Inflammatory macrophage (primary cell): ENCODE measurements at places on chromosomes 12 and 14.

GRCh38 chr12:121295116-121295745 lies 1.3 kb downstream of the CAMKK2 start:
- peak; percentile 22 for DNase-seq

- DNase-seq = no peak
These were observed 5.5 kb downstream of the ZFP36L1 start for GRCh38 chr14:68787092-68787992.

DNA sequence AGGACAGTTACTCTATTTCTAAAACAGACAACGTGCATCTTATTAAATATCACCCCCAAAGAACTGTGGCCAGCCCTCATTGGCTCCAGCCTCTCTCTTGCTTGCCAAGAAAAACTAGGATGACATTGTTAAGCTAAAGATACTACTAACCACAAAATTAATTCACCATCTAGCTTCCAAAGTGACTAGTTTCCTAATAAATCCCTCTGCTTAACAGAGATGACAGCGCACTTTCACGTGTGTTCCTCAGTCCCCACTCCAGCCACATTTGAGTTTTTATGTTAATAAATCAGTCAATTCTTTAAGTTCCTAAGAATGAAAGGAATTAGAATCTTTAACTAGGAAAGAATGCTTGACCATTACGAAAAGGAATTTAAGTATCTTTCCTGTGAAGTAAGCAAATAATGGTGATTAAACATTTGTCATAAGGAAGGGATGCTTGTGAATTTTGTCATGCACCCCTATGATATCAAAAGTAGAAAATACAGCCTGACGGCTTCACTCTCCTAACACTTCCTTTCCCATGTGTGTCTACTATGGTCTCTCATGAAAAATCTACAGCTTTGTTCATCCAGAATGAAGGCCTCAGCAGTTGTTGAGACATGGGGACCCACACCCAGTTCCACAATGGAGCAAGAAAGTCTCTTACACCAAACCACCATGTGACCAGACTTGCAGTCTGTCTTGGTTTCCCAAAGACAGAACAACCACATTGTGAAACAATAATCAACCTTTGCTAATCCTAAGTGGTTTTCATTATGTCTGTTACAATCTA lies 8.1 kb downstream of the CORO1C start:
- DNase-seq = peak; percentile 98

GRCh38 chr14:100374876-100375265 lies 51.7 kb downstream of the SLC25A47 start:
- DNase-seq = peak; percentile 39

DNA sequence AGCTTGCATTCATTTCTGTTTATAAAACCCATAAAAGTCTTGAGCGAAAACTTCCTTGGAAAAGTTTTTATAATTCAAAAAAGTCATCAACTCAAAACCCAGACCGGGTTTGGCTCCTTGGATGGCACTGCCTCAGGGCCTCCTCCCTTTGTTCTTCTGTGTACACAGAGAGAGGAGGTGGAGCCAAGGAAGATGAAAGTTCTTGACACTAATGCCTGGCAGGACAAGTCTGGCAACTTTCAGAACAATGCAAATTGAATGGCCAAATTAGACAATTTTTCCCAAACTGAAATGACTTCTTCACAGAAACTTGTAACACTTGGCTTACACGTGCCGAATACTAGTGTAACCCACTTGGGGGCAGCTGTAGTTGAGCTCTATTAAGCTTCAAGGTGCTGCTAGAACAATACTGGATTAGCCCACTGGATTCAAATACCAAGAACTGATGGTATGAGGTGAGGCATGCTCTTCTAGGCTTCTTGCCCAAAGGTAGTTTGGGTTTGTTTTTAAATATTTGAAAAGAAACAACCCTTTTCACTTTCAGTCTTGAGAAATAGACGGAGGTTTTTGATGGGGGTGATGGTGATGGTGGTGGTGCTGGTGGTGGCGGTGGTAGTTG lies 86.6 kb upstream of the FRMD6 start:
- no peak for DNase-seq

GRCh38 chr14:74965486-74966153 lies 10.2 kb upstream of the PGF start:
- no peak for DNase-seq

GRCh38 chr12:6434205-6435140 lies 10.3 kb upstream of the CD27 start:
- DNase-seq = no peak

- DNase-seq = peak; percentile 52
These were observed 394.5 kb upstream of the ATP2B1 start for GRCh38 chr12:90102957-90103652.

DNA sequence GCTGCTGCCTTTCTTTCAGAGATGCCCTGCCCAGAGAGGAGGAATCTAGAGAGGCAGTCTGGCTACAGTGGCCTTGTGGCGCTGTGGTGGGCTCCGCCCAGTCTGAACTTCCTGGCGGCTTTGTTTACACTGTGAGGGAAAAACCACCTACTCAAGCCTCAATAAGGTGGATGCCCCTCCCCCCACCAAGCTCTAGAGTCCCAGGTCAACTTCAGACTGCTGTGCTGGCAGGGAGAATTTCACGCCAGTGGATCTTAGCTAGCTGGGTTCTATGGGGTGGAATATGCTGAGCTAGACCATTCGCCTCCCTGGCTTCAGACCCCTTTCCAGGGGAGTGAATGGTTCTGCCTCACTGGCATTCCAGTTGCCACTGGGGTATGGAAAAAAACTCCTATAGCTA lies 25.6 kb downstream of the SPATA7 start:
- DNase-seq = no peak

DNA sequence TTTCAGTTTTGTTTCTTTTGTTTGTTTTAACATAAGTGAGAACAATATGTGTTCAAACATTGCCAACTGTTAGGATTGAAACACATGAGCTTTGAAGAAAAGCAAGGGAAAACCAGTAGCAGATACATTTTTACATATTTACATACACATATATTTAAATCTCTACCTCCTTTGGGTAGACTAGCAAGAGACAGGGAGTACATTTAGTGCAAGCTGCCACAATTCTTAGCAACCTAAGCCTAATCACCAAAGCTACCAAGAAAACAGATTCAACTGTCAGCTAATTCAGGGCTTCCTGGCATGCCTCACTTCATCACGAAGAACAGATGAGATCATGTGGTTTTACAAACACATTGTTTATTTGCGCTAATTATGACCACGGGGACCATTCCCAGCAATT lies 143.1 kb downstream of the PRIMA1 start:
- no peak for DNase-seq

- DNase-seq = no peak
These were observed 86.4 kb downstream of the SCN8A start for GRCh38 chr12:51677284-51677968.

DNA sequence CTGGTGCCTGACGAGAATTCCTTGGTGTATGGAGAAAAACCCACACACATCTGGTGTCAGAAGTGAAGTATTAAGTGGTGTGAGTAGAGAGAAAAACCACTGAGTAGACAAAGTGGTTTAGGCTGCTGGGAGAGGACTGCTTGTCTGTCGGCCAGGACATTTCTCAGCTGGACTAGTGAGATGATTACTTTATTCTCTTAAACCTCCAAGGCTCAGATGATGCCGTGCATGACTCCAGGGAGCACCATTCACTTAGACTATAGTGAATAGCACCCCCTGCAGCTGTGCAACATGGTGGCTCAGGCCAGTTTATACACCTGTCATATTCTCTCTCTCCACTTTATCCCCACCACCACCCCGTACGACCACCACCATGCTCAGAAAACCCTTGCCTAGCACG lies 28.5 kb upstream of the NFYB start:
- DNase-seq = no peak

- DNase-seq = no peak
These were observed 49.4 kb downstream of the FERMT2 start for GRCh38 chr14:52901357-52901980.

DNA sequence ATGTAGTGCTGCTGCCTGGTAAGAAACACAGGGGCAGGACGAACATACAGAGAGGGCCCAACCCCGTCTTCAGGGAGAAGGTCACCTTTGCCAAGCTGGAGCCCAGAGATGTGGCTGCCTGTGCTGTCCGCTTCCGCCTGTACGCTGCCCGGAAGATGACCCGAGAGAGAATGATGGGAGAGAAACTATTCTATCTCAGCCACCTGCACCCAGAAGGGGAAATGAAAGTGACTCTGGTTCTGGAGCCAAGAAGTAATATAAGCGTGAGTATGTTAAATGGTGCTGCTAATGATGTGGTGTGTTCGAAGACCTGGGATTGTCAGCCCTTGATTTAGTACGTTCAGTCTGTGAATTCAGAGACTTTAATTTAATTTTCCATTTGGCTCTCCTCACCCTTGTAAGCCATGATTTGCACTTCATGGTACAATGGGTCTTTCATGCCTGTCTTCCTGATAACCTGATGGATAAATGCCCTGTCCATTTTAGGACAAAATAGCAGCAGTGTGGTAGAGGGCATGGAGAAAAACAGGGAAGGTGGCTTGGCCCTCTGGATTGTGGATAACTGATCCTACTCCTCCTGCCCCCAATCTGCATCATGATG lies 318.9 kb downstream of the SNAPC1 start:
- DNase-seq = no peak

- no peak for DNase-seq
These were observed 136.8 kb downstream of the KCNH5 start for GRCh38 chr14:62908506-62908905.

DNA sequence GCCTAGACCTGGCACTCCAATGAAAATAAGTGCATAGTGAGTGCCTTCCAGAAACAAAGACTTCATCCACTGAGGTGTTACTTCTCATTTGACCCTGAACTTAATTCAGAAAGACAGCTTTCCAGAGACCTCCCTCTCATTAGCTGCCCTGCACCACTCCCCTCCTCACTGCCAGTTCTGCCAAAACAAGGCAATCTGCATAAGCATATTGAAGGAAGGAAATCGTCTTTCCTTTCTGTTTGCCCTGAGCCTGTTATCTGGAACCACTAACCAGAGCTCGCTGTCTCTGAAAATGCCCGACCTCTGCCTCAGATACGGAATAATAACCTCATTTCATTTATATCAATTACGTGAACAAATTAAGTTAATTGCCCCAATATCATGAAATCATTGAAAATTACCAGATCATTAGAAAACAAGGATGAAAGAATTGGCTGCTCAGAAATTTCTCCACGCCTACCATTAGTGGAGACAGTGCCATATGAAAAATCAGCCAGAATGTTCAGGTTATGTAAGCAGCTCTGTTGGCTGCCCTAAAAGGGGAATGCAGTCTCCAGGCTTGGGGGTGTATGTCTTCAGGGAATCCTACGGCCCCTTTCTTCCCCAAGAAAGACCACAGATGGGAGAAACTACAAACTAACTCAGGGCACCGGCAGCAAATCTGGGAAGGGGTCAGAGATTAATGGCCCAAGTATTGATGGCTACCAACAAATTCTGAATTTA lies 149.9 kb upstream of the FKBP4 start:
- no peak for DNase-seq
